HCEC 1CT (cell line): ENCODE measurements at places on chromosomes 5 and 9.
A peak's percentile ranks its signal among the peaks of the same experiment; 100 is the strongest.

GRCh38 chr5:39132128-39132447 lies 57.9 kb upstream of the RICTOR start:
- no peak for DNase-seq

DNA sequence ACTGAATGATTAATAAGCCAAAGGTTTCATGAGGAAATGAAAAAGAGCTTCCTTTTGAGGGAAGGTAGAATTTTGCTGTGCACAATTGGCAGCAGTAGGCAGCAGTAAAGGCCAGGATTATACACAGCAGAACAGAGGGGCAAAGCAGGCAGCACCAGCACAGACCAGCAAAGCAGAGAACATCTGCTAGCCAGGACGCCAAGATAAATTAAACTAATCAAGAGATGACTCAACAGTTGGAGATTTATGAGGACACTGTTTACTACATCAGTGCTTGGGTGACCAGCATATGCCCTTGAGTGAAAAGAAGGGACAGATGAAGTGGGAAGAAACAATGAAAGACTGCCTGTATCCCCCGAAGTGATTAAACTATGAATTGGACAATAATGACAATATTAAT lies 871.4 kb upstream of the CDH10 start:
- DNase-seq = no peak

GRCh38 chr9:97900738-97901565 lies 21.3 kb downstream of the TRMO start:
- peak; percentile 45 for DNase-seq

- DNase-seq = peak; percentile 9
These were observed 79.6 kb downstream of the PHAX start for GRCh38 chr5:126680191-126680817.

DNA sequence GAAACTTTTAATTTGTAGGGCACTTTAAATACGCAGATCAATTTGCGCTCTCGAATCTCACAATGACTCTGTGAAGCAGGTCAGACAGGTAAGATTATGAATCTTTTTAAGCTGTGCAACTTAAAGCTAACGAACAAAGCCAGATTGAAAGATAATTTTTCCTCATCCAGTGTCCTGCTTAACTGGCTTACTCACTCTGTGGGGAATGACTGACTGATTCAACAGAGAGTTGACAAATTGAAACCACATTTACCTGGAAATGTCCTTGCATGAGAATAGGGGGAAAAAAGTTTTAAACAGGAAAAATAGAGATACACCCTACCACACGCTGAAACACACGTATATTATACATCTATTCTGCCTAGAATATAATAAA lies 187.9 kb downstream of the MAN2A1 start:
- DNase-seq = no peak

DNA sequence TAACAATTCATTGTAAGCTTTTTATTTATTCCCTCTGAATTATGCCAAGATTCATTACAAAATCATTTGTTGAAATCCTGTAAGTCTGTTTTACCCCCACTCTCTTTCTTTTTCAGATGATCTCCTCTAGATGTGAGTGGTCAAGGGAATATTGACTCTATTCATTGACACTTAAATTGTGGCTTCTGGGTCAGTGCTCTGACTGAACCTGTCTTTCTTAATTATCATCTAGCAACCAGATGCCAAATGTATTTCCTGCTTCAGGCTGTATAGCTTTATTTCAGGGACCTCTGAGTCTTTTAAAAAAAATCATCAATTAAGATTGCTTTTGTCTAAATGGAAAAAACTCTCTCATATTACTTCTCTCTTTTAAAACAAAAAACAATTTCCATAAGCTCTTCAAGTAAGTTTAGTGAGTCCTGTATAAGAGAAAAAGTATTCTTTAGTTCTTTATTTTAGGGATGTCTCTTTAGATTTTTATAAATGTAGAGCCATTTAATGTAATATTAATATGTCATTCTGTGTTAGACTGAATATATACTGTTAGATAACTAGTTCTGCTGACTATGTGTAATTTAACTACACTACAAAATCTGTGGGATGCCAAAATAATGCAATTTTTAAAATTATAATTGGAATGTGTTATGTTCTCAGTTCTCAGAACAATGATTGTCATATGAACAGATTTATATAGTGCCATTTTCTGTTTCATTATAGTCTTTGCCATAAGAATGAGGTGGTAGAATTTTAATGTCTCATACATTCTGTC lies 645.8 kb upstream of the EDIL3 start:
- DNase-seq = no peak

DNA sequence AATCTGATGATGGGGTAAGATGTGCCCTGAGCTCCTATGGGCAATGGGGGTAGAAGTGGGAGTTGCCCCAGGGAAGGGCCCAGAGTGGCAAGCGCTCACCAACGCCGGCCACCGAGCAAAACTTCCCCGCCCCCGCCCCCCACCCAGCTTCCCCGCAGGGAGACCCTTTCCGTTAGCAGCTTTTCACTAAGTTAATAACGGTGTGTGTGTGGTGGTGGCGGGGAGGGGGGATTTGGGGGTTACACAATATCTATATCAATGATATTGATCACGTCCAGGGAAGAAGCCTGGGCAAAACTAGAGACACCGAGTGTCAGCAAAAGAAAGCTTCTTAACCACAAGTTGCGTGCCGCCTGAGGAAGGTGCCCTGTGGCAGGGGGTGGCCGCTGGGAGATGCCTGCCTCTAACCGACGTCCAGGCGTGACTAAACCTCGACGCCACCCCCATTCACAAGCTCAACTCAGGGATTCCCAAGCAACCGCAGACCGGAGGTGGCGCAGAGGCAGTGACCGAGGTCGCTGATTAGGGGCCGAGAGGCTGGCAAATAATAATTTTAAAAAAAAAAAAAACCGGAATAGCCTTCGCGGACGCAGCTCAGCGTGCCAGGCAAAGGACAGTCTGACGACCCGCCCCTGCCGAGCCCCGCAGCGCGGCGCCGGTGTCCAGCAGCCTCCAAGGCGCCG lies 222.6 kb downstream of the MEF2C start:
- DNase-seq = no peak

DNA sequence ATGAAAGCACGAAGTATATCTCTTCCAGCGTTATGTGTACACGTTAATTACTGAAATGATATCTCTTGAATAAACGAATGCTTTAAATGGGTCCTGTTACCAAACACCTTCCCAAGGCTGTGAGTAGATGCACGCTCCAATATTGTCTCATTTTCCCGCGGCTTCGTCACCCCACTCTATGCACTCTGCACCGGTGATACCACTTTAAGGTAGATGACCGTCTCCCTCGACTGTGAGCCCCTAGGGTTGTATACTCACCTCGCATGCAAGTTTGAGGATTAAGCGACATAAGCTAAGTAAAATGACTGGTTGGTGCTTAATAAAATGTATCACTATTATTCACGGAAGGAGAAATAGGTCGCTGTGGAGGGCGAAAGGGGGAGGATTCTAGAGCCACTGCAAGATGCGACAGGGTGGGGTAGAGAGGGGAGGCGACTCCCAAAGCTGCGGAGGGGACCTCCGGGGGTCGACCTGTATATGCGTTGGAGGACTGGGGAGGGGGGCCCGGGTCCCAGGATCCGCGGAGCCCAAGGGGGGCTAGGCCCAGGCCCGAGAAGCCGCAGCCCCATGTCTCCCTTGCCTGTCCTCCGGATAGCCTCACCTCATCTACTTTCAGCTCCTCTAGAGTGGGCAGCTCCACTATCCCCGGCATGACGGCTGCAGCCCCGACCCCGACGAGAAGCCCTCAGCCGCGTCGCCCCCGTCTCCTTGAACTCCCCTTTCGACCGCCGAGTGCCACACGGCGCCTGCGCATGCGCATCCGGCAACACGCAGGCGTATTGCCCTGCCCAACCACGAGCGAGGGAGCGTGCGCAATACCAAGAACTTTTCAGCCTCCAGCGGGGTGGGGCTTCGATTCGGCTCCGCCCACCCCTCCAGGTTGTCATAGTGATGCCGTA lies at the start of the genes MORN5 and NDUFA8:
MORN5 (plus strand) TSS at position 883 of the 899 bp plus-strand sequence. CDS start 65 bp downstream, outside the sequence.
NDUFA8 (minus strand) TSS at position 754 of the 899 bp plus-strand sequence; CDS start at position 652, 102 bp downstream.
- peak; percentile 94 for DNase-seq

DNA sequence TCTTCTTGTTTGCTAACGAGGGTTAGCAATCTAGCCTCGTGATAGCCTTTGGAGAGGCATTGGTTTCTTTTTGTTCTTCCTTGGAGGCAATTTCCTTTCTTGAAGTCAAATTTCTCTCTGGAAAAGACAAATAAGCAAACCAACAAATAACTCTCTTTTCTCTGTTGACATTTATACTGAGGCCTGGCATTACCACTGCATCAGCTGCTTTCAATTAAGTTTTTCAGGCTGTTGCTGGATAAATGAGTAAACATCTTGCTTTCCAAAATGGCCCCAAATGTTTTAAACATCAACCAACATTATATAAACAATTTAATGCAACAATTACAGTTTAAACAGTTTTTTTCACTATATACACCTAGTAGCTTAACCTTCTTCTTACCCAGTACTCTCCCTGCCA lies 264.4 kb downstream of the HTR1A start:
- no peak for DNase-seq

GRCh38 chr5:147633173-147633572 lies 123.3 kb upstream of the DPYSL3 start:
- no peak for DNase-seq

DNA sequence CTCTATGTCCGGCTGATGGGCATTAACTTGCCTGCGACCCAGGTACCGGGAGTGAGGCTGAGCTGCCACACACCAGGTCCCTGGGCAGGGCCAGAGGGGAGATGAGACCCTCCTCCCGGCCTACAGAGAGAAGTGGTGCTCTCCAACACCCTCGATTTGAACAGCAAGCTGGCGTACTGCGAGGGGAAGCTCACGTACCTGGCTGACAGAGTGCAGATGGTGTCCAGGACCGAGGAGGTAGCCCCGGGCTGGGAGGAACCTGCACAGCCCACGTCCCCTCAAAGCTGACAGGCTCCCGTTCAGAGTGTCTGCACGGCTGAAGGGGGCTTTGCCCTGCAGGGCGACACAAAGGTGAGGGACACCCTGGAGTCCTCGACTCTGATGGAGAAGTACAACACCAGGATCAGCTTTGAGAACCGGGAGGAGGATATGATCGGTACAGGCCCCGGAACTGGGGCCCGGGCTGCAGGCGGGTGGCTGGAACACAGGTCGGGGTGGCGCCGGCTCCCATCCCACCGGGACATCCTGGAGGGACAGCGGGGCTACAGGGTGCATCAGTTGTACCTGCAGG lies 1.0 kb upstream of the RABL6 start:
- no peak for DNase-seq

- DNase-seq = no peak
These were observed 120.3 kb upstream of the SPATA31C2 start for GRCh38 chr9:88258601-88259000.

DNA sequence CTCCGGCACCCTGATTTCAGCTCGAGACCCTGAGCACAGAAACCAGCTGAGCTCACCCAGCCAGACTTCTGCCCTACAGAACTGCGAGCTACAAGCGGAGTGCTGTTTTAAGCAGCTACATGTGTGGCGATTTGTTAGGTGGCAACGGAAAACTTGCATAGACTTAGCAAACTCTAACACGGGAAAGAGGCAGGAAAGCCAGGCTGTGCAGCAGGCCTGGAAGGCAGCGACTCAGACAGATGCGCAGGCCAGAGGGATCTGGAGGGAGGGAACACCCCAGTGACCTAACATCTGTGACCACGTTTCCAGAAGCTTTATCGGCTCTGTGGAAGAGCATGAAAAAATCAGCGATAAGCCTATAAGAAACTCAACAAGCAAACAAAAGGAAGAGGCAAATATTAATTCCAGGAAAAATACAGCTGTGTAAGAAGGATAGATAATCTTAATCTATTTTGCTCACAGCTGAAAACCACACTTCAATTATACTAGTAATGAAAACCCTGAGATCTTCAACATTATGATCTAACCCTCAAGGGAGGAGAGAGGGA lies 11.0 kb downstream of the UBAC1 start:
- DNase-seq = no peak
